GDM1 (cell line): ENCODE measurements at places on chromosomes 11 and 22.

DNA sequence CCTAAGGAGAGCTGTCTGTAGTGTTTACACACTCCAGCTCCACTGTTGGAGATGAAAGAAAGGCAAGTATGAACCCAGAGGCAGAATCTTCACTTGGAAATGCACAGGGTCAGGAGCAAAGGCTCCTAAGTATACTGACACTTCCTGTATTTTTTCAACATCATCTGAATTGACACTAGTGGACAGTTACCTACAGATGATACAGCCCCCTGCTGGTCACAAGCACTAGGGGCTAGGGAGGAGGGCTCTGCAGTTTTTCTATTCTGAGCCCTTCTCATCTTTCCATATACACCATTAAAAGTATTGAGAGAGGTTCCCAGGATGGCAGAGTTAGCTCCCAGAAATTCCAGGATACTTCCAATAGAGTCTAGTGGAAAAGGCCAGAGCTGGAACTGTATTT lies 290.3 kb upstream of the API5 start:
- DNase-seq, result no peak

GRCh38 chr11:117200813-117201657 lies 1.9 kb downstream of the TAGLN start:
- DNase-seq, result no peak

- peak; percentile 63 for DNase-seq
These were observed 3.1 kb downstream of the ILK start for GRCh38 chr11:6606471-6607189.

GRCh38 chr11:102414559-102414958 lies 38.0 kb downstream of the TMEM123 start:
- no peak for DNase-seq

GRCh38 chr11:103824116-103824515 lies 212.3 kb upstream of the DDI1 start:
- DNase-seq, result no peak

DNA sequence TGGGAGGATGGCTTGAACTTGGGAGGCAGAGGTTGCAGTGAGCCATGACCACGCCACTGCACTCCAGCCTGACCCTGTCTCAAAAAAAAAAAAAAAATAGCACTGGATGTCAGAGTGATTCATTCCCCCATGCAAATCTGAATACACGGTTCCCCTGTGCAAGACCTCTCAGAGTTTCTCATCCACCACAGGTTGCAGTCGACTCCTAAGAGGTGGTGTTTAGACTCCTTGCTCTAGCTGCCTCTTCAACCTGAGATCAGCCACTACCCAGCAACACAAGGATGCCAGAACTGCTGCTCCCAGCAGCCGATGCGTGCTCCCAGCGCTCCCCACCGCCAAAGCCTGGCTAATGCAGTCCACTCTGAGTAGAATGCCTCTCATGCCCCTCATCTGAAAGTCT lies 97.5 kb downstream of the PARVA start:
- no peak for DNase-seq

GRCh38 chr11:64453466-64453865 lies 94.5 kb downstream of the RPS6KA4 start:
- no peak for DNase-seq

- DNase-seq, result no peak
These were observed 22.3 kb upstream of the SPON1 start for GRCh38 chr11:13939961-13940906.

- DNase-seq, result no peak
These were observed 10.4 kb upstream of the MALAT1 start for GRCh38 chr11:65488273-65489034.

DNA sequence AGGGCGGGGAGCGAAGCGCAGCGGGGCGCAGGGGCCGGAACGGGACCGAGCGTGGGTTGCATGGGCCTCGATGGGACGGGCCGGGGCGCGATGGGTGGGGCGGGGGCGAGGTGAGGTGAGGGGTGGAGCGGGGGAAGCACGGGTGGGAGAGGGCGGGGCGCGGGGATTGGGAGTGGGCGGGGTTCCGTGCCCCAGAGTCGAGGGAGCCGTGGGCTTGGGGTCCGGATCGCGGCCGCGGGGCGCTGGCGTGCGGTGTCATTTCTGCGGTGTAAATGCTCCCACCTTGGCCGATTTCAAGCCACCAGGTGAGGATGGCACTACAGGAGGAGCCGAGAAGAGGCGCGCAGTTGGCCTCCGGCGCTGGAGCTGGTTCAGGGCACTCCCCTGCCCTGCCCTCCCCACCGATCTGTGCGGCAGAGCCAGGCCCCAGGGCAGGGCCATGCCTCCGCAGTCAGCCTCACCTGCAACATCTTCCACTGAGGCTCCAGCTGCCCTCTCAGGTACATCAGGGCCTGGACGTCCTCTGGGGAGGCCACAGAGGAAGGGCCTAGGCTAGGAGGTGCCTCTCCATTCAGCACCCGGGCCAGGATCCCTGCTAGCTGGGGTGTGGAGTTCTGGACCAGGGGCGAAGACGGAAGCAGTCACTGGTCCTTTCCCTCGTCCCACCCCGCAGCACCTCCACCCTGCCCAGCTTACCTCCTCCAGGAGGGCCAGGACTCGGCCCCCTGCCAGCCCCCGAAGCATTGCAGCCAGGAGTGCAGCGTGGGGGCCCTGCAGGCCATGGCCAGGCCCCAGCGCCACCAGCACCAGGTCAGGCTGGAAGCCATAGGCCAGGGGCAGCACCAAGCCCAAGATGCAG lies 620 bp upstream of the TUBGCP6 start:
- DNase-seq, result no peak

DNA sequence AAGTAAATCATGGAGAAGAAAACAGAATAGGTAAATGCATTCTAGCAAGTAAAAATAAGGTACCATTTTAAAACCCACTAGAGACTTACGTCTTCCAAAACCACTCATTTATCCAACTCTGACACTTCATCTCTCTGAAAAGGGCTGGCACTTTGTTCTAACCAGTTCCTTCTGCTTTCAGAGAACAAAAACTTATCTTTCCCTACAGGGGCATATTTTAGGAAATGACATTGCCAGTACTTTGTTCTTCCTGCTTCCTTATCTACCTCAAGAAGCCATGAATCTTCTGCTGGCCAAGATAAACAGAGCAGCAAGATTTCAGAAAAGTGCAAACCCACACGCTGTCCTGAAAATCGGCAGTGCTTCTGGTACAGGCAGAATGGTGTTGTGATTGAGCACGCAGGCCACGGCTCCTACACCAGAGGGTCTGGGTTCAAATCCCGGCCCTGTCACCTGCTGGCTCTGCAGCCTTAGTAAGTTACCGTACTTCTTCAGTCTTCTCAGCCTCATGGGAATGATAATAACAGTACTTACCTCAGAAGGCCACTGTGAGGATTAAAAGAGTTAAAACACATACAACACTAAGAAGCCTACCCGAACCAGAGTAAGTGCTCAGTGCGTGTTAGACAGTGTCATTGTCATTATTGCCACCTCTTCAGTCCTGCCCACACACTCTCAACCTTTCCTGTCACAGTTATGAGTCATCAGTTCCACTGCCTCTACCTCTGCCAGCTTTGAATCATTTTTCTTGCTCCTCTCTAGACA lies 11.0 kb downstream of the MPZL3 start:
- peak; percentile 91 for DNase-seq

DNA sequence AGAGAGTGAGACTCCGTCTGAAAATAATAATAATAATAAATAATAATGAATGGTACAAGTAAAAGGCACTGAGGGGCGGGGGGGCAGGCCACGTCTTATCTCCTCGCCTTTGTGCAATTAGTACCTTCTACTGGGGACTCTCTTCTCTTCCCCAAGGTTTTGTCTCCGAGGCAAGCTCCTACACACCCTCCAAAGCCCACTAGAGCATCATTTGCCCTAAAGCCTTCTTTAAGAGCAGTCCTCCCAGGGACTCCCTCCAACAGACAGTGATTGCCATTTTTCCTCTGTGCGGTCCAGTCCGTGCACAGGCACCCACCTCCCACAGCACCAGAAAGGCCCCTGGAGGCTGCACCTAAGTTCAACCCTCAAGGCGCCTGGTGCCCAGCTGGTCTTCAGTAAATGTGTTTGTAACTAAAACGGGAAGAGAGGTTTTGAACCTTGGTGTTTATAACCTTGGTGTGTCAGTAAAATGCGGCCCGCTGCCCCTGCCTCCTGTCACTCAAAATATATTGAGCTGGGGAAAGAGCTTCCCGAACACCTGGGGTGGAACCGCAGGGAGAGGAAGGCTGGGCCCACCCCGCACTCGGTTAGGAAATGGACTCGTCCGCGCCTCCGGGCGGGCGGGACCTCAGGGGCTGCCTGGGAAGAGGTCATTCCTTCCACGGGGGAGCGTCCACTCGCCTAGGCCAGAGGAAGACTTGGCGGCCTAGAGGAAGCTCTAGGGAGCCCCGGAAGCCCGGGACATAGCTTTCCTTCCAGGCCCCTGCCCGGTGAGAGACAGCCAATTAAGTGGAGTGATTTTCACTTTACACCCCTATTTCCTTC lies 4.7 kb upstream of the KDELR3 start:
- DNase-seq, result no peak

DNA sequence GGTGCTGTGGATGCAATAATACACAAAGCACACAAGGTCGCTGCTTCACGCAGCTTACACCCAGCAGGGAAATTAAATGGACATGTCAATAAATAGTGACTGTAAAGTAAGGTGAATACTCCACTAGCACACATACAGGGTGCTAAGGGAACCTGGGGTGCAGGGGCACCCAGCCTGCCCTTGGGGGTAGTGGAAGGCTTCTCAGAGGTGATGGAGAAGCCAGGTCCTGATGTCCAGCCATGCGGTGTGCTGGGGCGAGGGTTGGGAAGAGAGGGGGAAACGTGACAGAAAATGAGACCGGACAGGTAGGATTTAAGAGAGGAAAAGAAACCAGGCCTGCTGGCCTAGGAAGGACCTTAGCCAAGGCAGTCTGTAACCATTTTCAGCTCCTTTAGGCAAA lies 200.5 kb downstream of the GRIK4 start:
- no peak for DNase-seq

DNA sequence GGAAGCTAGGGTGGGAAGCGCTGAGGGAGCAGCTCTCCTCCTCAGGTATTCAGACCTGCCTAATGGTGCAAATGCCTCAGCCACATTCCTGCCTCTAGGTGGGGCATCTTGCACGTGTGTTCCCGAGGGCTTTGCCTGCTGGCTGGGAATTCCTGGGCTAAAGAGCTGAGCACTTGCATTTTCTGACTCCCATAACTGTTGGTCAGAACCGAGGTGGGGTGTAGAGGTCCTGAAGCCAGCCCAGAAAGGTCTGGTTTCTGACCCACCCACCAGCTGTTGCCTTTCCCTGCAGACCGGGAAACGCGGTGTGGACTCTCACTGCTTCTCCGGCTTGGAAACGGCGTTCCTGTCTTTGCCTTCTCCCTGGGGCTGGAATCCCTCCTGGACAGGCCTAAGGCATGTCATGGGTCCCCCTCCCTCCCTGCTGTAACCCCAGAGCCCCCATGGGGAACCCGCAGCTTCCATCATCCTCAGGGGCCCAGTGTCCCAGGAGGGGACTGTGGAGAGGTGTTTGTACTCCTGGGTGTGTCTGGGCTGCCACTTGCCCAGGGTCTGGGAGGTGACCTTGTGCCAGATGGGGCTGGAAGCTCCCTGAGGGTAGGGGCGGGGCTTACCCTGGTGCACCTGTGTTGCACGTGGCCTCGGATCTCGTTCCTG lies 24.0 kb upstream of the SMIM38 start:
- DNase-seq, result no peak

DNA sequence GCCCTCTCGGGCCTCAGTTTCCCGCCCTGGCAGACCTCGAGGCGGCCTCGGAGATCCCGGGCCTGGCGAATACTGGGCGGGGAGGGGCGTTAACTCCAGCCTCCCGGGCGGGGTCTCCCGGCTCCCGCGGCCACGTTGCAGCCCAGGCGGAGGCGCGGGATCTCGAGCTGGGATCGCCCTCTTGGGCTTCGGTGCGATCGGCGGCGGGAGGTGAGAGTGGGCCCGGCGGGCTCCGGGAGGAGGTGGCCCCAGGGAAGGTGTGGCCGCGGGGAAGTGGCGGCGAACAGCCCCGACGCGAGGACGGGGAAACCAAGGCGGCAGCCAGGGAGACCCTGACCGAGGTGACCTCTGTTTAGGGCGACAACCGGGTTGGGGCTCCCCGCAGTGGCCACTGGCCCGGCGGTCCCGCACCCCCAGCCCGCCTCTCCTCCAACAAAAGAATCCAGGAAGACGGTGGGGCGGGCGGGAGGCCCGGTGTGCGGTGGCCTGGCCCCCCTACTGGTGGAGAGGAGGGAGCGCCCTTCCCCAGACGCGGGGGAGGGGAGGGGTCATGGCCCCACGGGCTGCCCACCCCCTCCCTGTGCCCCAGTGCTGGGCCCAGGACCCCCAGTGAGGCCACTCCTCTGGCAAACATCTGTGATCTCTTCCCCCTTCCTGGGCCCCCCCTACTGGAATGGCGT lies at the start of gene PHETA2:
Gene PHETA2, plus strand, starts transcription at position 117 of the 680 bp plus-strand sequence. CDS start 3,046 bp downstream, outside the sequence.
- no peak for DNase-seq

- DNase-seq, result peak; percentile 72
These were observed 55.1 kb downstream of the IGLL5 start for GRCh38 chr22:22942511-22943329.

DNA sequence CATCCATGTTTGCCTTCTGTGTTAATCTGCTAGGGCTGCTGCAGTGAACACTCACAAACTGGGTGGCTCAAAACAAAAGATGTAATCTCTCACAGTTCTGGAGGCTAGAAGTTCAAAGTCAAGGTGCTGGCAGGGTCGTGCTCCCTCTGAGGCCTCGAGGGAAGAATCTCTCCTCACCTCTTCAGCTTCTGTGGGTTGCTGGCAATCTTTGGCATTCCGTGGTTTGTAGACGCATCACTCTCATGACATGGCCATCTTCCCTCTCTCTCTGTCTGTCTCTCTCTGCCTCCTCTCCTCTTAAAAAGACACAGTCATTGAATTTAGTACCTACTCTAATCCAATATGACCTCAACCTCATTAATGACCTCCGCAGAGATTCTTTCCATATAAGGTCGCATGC lies 78.8 kb downstream of the TSPAN18 start:
- DNase-seq, result no peak

- DNase-seq, result no peak
These were observed 60.5 kb downstream of the CWC15 start for GRCh38 chr11:94912806-94913205.

DNA sequence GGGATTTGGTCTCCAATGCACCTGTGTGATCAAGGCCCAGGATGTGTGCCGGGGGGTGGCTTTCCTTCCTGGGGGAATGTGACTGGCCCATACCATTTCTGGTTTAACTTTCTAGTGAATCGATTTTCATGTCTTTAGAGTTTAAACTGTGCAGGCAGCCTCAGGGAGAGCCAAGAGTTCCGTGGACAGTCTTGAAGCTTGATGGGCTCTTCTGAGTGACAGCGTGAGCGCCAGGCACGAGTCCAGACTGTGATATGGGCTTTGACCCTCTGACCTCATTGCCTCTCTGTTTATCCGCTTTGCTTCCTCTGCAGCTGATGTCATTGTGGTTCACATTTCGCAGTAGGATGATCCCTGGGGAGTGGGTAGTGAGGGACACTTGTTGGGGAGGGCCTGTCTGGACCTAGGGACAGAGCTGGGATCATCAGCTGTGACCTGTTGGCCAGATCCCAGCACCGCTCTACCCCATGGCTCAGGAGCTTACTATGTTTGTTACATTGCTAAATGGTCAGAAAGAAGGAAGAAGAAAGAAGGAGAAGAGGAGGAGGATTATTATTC lies 80.6 kb upstream of the CLDN5 start:
- DNase-seq, result no peak
